ENCODE measurements at places on chromosomes 1 and 21.

GRCh38 chr1:192067360-192067759, 90.9 kb upstream of the RGS18 start:
- DNase-seq = no peak

- no peak for DNase-seq
These were observed 10.6 kb upstream of the NADK start for GRCh38 chr1:1788646-1789431.

DNA sequence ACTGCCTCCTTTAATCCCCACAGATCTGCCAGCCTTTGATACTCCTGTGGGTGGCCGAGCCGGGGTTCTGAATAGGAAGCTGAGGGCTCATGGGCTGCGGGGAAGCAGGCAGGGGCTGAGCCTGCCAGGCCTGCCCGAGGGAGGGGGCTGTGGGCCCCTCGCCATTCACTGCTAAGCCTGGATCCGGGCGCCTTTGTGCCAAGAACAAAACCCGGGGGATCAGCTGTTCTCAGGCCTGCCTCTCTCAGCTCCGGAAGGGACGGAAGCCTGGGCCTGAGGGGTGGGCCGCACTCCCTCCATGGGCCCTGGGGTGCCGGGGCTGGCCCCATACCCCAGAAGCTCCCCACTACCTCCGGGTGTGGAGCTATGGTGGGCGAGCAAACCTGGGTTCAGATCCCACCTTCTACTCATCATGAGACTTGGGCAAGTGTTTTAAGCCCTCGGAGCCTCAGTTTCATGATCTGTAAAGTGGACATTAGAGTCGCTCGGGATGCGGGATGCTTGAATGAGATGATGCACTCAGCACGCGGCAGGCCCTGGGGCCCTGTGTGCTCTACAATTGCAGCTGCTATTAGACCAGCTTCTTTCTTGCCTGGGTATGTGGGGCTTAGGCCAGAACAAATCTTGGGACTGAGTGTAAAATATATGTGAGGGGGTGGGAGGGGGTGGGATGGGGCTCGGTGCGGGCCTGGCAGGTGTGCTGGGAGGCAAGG, 19.2 kb upstream of the EPHA2 start:
- no peak for DNase-seq

DNA sequence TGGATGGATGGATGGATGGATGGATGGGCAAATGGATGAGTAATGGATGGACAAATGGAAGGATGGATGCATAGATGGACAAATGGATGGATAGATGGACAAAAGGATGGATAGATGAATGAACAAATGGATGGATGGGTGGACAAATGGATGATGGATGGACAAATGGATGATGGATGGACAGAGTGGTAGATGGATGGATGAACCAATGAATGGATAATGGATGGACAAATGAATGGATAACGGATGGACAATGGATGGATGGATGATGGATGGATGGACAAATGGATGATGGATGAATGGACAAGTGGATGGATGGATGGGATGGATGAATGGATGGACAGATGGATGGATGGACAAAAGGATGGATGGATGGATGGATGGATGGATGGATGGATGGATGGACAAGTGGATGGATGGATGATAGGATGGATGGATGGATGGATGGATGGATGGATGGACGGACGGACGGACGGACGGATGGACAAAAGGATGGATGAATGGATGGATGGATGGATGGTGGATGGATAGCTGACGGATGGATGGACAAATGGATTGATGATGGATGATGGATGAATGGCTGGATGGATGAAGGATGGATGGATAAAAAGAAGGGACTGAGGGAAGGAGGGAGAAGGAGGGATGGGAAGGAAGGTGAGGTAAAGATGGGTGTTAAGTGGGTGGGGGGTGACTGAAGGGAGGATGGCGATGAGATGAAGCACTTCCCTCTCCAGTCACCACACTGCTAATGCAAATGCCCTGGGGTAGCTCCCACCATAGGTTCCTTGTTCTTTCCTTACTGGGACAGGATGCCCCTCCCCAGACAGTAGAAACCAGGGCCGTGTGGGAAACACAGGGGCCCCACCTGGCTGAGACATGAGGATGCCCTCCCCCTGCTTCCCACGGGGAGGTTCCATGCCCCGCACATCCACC, 29.8 kb downstream of the CHD5 start:
- no peak for DNase-seq

DNA sequence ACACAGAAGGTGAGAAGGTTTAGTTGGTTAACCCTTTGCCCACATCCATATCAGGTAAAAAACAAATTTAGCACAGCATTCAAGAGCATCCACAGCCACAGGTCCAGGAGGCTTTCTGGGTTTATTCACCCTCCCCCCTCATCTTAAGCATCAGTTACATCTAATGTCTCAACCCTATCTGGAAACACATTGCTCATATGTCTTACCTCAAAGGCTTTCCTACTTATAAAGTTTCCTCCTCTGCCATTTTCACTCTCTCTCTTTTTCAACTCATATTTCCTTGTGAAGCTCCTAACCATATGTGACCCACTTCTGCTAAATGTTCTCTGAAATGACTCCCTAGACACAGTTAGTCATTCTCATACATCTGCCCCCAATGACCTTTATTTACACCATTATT, 47.9 kb upstream of the RUNX1 start:
- DNase-seq = no peak

- DNase-seq = no peak
These were observed 284.3 kb upstream of the NR5A2 start for GRCh38 chr1:199743227-199743626.

DNA sequence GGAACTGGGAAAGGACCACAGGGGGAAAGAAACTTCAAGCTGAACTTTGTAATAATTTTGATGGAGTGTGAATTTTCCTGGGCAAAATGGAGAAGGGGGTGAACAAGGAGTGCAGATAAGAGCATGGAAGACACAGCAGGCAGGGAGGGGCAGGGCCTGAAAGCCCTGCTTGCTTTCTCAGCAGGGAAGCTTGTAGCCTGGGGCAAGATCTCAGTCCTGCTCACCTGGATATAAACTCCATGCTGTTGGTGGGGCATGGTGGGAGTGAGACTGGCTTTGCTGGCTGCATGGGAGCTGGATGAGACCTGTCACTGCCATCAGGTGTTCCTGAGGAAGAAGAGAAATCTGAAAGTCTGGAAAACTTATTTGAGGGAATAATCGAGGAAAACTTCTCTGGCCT, 58.7 kb upstream of the RC3H1 start:
- no peak for DNase-seq

- no peak for DNase-seq
These were observed 48.6 kb downstream of the HIVEP3 start for GRCh38 chr1:41870076-41870562.

- DNase-seq = no peak
These were observed 34.1 kb upstream of the CNIH3 start for GRCh38 chr1:224582041-224582440.

DNA sequence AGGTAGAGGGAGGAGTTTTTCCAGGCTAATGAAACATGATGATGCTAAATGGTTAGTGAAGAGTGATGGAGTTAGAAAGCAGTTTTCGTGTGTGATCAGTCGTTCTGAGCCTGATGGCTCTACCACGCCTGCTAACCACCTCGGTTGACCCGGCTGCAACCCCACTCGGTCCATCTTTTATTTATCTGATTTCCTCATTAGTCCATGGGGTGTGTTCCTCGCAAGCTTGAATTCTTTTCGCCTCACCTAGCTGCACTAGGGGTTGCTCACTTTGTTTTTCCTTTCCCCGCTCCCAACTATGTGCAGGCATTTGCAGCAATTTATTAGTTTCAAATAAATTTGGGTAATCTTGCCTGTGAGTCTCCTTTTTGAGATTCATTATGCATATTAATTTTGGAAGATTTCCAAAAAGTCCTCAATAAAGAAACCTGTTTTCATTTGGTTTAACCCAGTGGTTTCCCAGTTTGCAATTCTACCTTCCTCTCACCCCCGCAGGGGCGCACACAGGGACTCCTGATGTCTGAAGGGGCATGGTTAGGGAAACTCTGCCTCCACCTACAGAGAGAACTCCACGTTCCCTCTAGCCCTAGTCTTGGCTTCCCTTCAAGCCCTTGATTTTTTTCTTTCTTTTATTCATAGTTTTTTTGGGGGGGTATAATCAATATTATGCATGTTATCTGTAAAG, 12.6 kb downstream of the B3GALT5 start:
- DNase-seq = no peak

DNA sequence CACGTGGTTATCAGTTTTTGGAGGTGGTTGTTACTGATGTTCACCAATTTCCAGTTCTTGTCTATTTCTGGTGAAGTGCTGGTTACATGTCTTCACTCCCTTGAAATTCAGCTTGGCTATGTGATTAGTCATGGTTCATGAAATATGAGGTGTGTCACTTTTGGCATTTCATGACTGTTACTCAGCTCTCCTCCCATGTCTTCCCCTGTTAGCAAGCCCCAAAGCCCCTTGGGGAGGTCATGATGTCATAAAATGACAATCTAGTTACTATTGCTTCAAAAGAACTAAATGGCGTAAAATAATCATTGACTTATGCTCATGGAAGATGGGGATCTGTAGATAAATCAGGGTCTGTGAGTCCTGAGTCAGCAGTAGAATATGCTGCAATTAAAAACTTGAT, 425.1 kb downstream of the SETD4 start:
- no peak for DNase-seq

DNA sequence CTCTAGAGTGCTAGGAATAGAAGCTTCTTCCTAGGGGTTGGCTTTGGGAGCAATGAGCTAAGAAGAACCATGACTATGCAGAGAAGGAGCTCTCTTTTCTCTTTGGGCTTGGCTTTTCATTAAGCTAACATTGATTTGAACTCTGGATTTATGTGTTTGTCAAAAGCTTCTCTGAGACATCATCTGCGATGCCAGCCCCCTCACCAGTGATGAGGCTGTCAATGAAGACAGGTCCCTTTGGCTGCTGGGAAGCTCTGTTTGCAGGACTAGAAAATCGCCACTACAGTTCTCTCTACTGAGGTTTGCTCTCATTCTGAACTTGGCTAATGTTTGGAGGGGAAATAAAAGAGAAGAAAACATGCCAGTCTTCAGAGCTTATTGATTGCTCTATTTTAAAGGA, 185.0 kb downstream of the PCP4 start:
- DNase-seq = no peak

DNA sequence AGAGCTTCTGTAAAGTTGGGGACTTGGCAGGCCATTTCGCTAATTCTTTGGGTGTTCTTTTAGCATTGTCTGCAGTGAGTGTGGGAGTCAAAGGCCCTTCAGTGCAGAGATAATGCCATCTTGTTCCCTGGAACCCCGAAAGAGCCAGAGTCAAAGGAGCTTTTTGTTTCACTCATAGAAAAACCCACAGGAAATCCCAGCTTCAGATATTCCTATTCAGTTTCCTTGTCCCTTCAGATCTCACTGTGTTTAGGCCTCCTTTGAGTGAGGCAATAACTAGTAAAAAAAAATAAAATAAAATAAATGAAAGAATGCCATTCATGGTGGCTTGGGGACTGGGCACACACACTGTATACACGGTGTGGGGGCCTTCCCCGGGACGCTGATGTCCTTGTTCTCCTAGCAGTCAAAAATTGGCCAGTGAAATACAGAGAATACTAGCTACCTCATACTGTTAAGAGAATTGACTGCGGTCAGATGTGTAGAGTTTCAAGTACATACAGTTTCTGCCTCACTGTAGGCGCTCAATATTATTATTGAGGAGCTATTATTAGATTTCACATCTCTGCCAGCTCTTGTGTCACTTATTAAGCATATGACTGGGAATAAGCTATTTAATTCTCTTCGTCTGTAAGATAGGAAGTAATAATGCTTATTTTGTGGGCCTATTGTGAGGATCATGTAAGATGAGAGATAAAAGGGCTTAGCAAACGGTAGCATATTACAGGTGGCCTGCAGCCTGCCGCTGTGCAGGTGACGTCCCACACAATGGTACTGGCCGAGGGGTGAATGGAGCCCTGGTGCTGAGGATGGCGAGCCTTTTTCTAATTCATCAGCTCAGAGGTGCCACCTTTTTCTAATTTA, 16.7 kb downstream of the DISC1 start:
- DNase-seq = no peak

- no peak for DNase-seq
These were observed 147.0 kb upstream of the COA6 start for GRCh38 chr1:234226113-234226818.

DNA sequence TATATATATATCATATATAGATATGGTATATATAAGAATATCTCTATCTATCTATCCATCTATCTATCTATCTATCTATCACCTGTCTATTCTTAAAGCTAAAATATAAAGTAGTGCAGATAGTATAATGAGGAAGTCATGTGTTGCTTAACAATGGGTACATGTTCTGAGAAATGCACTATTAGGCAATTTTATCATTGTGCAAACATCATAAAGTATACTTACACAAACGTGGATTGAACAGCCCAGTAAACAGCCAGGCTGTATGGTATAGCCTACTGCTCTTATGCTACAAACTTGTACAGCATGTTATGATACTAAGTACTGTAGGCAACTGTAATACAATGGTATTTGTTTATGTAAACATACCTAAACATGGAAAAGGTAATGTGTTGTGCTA, 621.0 kb upstream of the NCAM2 start:
- no peak for DNase-seq

GRCh38 chr1:43367026-43367903, 546 bp downstream of the ELOVL1 start:
- no peak for DNase-seq

DNA sequence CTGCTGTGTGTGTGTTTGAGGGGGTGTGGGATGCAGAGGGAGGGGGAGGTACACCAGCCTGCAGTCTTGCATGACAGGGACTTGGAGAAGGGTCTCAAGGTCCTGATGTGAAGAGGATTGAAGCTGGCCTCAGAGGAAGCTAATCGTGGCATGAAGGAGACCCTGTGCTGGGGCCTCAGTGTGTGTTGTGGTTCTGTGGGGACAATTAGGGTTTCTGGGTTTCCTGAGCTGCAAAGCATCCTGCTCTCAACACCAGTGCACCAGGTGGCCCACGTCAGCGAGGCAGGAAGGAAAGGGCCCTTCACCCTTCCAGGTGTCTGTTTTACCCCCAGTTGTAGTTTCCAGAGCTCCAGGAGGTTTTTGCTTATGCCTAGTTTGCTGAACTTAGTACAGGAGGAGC, 52.8 kb downstream of the TENT5C start:
- no peak for DNase-seq

- no peak for DNase-seq
These were observed 31.7 kb downstream of the GPATCH2 start for GRCh38 chr1:217599154-217599553.

DNA sequence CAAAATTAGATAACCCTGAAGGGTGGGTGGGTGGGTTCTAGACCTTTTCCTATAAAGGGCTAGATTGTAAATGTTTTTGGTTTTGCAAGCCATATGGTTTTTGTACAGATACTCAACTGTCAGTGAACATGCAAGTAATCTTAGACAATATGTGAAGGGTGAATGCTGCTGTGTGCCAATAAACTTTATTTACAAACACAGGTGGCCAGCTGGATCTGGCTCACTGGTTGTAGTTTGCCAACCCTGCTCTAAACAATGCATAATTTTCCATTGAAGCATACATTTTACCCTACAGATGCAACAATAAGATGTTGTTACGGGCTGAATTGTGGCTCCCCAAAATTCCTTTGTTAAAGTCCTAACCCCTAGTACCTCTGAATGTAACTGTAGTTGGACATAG, 18.6 kb upstream of the TARBP1 start:
- no peak for DNase-seq

- no peak for DNase-seq
These were observed 18.4 kb upstream of the IL10 start for GRCh38 chr1:206790502-206791250.

- DNase-seq = no peak
These were observed 14.1 kb upstream of the KIAA0040 start for GRCh38 chr1:175206687-175207086.

- DNase-seq = no peak
These were observed 40.5 kb upstream of the SYT2 start for GRCh38 chr1:202750761-202751160.
